ENCODE measurements at places on chromosomes 5 and 9.

DNA sequence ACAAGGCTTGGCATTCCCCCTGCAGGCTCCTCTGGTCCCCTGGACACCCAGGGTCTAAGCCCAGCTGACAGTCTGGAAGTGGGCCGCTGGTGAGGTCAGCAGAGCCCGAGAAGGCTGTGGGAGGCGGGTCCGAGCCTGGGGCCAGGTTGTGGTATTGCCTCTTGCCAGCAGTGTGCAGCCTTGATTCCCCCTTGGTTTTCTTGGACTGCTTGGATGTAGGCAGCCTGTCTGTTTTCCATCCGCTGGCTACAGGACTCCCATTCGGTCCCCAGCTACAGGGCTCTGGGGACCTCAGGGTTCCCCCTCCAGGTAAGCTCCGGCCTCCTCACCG lies 1.6 kb downstream of the AIF1L start:
- no peak for DNase-seq

GRCh38 chr5:72268260-72268659 lies 51.8 kb downstream of the MRPS27 start:
- no peak for DNase-seq

DNA sequence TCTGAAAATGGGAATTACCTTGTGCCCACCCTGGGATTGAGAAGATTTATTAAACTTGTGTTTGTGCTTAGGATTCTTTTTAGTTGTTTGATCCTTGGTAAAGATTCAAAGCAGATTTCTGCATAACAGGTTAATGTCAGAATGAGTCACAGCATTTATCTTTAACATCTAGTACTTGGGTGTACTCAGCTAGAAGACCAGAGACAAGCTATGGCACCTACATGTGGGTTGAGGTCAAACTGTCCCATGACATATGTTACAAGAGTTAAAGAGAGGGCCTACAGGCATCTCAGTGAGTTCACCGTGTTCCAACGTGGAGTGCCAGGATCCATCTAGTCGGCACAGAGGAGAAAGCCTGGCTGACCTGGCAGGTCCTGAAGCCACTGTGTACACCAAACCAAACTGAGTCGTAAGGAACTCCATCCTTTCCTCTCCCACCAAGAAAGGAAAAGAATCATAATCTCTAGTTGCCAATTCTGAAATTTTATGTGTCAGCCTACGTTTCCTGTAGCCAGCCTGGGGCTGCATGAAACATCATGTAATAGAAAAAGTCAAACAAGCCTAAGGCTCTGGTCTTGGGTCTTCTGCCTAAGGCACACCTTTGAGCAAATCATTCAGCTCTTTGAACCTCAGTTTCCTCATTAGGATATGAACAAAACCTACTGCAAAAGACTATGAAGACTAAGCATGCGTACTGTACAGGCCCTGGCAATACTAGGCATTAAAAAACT lies 73.7 kb downstream of the RCL1 start:
- DNase-seq = no peak

DNA sequence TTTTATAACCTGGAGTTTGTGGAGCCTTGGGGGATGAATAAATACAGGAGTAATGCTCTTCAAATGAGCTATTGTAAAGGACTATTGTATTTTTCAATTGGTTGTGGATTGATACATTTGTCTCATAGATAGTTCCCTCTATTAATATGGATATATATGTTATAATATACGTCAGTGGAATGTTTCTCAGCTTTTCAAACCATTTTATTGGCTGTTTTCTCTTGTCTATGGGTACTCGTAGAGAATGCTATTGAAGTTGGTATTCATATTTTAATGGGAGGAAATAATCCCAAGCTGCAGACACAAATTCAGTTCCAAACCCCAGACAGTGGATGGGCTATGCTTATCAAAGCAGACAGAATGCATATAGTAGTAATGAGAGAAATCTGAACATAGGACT lies 181.8 kb upstream of the DAB2 start:
- DNase-seq = no peak

GRCh38 chr5:101458587-101458986 lies 555.5 kb upstream of the ST8SIA4 start:
- DNase-seq = no peak

- no peak for DNase-seq
Measured at GRCh38 chr5:130616161-130616560, 548.9 kb downstream of the HINT1 start.

- DNase-seq = no peak
Measured at GRCh38 chr5:157487358-157487757, 27.3 kb downstream of the NIPAL4 start.

DNA sequence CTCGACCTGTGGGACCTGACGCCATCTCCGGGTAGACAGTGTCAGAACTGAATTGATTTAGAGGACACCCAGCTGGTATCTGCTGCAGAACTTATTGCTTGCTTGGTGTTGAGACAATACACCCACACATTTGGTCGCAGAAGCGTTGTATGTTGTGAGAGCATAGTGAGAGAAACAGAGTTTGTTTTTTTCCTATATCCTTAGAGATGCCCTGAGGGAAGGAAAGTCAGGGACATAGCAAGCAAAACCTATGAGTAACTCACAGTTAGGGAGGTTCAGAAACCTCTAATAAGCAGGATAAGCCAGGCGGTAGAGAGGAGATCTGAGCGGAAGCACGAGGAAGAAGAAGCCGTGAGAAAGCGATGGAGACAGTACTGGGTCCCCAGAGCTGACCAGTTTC lies 59.8 kb downstream of the PTCD2 start:
- no peak for DNase-seq

- DNase-seq = no peak
Measured at GRCh38 chr9:130337318-130337717, 71.8 kb downstream of the HMCN2 start.

DNA sequence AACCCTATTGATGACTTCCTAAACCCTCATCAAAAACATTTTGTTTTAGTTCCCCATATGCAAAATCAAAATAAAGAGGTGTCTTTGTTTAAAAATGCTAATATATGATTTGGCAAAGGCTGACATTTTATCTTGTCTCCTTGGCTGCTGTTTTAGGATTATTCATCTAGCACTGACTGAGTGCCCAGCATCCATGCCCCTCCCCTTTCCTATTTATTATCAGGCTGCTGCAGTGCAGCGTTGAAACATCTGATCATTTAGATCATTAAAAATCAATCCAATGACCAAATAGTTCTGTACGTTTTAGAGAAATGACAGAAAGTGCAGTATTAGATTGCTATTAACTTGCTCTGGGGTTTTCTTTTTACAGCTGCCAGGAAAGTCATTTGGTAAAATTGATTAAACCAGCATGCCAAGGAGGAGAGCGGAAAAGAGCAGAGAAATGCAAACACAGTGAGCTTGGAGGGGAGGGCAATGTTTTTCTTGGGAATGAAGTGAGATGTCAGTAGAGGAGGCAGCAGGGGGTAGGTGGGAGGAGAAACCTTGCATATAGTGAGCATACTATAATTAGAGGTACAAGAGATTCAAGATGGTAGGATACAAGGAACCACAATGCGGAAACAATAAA lies 286.3 kb downstream of the PDE4D start:
- no peak for DNase-seq
